ENCODE measurements at places on chromosomes 5 and 9.

GRCh38 chr5:160466116-160466515 lies 44.5 kb downstream of the PTTG1 start:
- DNase-seq, result no peak

GRCh38 chr5:1120236-1120999 lies 8.6 kb upstream of the SLC12A7 start:
- DNase-seq, result no peak

GRCh38 chr9:35940458-35941407 lies 17.2 kb downstream of the OR2S2 start:
- DNase-seq, result peak; percentile 23

DNA sequence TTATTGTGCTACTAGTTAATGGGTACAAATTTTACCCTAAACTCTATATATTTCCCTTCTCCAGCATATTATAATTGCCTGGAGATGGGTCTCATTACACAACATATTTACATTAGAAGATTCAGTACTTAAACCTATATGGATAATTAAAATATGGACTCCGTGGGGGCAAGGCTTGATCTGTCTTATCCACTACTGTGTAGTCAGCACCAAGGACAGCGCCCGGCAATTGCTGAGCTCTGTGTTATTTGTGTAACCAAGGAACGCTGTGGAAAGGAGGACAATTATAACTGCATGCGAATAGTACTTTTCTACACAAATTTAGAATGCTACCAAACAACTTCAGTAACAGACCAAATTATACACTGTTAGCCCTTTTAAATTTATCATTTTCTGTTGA lies 77.7 kb downstream of the DNAH5 start:
- no peak for DNase-seq

DNA sequence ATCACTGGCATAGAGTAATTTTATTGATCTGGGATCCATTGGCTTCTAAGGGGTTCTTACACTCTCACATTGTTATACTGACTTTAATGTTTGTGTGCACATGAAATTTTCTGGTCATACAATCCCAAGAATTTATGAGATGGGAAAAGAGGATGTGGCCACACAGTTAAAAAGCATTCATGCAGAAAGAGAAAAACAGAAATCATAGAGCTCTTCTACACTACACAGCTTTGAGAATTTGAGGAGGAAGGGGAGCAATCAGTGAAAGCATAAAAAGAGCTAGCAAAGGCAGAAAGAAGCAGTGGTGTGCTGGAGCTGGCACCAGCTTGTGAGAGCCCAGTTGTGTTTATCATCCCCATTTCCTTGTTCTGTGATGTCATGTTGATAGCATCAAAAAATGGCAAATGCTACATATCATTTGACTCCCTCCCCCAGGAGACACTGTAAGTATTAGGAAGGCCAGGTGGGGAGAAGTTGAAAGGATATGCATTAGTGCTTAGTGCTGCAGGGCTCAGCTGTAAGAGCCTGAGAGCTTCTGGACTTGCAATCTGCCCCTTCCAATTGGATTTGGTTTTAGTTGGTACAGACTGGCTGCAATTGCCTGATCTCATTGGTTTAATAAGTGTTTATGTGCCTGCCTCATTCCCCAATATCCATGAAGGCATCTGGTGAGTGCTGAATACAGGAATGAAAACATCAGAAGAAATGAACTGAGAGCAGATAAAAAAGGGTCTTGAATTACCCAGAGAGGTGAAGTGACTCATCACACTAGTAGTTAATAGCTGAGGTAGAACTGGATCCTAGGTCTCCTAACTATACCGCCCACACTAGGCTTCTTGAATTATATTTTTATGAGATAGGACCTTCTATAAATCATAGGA lies 30.9 kb downstream of the RHOBTB3 start:
- DNase-seq, result no peak

- DNase-seq, result no peak
Observed at GRCh38 chr5:154714266-154714986, 40.8 kb upstream of the LARP1 start.

GRCh38 chr5:141649056-141649688 lies 2.0 kb downstream of the FCHSD1 start:
- no peak for DNase-seq

GRCh38 chr9:18361646-18362045 lies 112.3 kb upstream of the ADAMTSL1 start:
- DNase-seq, result no peak

GRCh38 chr9:90301277-90301653 lies 341.4 kb downstream of the DIRAS2 start:
- no peak for DNase-seq

DNA sequence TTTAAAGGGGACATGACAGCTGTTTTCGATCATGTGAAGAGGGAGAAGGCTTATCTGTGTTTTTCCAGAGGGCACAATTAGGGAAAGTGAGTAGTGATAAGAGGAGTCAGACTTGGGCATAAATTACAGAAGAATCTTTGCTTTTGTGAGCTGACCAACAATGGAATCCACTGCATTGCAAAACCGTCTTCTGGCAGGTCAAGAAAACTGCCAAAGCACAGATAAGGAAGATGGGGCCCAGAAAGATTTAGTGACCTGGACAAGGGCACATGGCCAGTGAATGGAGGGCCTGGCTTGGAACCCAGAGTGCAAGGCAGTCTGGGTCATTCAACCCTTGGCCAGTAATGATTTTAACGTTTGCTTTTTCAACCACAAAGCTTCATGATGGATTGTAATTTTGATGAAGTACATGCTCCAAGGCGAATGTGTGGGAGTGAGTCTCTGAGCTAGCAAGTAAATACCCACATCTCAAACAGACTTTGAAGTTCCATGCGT lies 153.2 kb upstream of the MAST4 start:
- no peak for DNase-seq

GRCh38 chr5:146426853-146427618 lies 20.1 kb upstream of the TCERG1 start:
- DNase-seq, result no peak

GRCh38 chr9:79673614-79674013 lies 101.8 kb downstream of the TLE4 start:
- DNase-seq, result no peak

- no peak for DNase-seq
Observed at GRCh38 chr5:68260467-68260866, 44.9 kb downstream of the PIK3R1 start.

DNA sequence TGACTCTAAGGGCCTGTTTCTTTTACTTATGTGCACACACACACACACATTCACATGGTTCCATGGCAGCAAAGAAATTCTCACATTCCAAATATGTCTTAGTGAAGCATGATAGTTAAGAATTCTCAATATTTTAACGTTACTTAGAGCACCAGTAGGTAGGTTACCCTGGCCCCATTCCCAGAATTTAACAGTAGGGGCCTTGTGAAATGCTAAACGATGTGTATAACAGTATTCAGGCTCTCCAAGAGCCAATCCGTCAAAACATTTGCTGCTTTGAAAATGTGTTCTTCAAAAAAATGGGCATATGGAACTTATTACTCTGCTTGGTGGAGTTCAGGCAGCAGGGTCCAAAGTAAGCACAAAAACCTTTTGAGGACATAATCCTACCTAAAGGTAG lies 93.7 kb upstream of the DAB2 start:
- DNase-seq, result no peak

DNA sequence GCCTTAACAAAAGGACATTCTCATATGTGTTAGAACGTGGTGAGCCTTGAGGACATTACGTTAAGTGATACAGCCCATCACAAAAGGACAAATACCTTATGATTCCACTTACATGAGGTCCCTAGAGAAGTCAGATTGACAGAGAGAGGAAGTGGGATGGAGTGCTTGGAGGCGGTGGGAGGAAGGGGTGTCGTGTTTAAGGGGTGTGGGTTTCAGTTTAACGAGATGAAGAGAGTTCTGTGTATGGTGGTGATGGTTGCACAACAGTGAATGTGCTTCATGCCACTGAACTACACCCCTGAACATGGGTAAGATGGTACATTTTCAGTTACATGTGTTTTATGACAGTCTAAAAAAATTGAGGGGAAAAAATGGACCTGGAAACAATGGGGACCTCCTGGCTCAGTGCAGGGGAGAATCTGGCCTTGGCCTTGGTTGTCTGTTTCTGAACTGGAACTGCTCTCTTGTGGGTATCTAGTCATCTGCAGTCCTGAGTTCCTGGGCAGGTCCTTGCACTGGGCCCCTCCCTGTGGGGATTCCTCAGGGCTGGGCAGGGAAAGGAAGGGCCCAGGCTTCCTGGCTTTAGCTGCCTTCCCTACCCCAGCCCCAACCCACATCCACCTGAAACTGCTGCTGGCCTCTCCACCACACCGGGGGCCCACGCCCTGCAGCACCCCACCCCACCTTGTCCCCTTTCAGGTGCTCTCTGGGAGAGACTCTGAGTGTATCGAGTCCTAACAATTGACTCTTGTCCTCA lies 17.8 kb downstream of the LRRC8A start:
- DNase-seq, result no peak

- no peak for DNase-seq
Observed at GRCh38 chr5:131774652-131775367, 22.0 kb downstream of the FNIP1 start.

- no peak for DNase-seq
Observed at GRCh38 chr9:97045300-97045699, 6.4 kb upstream of the CTSV start.

DNA sequence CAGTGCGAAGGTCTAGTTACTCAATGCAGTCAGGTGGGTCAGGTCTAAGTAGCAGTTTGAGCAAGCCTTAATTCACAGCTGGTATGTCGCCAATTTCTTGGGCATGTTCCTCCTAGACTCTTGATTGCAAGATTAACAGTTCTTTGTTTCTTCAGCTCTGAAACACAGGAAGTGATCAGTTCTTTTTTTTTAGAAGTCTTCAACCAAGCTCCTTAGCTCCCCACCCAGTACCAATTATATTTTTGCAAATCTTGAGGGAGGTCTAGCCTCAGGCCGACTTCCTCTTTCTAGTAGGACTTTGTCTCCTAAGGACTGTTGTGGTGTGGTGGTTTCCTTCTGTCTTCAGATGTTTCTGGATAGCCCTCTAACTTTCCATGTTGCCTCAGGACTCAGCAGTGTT lies 2054.2 kb downstream of the MAT2B start:
- DNase-seq, result no peak

DNA sequence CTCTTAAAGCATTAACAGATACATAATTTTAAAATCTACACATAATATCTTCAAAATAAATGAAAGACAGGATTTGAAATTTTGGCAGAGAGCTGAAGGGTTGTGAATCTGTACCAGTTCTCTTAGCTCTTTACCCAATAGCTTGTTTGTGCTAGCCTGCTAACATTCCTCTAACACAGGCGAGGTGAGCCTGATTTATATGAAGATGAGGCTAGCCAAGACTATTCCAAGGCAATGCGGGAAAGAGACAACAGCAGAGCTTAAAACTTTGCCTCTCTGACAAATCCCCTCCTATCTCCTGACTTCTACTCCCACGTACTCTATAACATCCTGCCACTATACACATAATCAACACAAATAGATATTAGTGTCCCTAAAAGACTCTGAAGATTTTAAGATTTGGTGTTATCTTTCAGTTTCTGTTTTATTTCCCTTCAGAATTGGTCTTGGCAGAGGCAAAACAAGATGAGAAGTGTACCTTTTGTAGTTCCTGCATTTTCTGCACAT lies 745.6 kb upstream of the ZNF608 start:
- DNase-seq, result no peak

- DNase-seq, result peak; percentile 30
Observed at GRCh38 chr5:171852255-171852681, 66.7 kb downstream of the SMIM23 start.

- DNase-seq, result no peak
Observed at GRCh38 chr5:142159354-142159753, 50.8 kb downstream of the NDFIP1 start.

DNA sequence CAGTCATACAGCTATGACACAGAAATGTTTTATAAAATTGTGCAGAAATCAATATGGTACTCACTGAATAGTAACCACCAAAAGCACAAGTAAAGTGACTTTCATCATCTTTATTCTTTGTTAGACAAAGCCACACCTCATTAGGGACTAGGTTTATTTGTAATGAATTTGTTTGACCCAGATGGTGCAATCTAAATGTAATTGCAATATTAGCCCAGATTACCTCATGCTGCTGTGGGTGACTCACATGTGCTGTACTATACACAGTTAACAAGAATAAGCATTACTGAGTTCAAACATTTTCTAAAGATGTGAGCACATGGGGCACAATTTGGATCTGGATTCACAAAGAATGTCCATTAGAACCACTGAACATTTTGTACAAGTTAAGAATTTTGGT lies 759.3 kb upstream of the TYRP1 start:
- no peak for DNase-seq

GRCh38 chr5:66861402-66861801 lies 265.2 kb downstream of the MAST4 start:
- DNase-seq, result no peak

DNA sequence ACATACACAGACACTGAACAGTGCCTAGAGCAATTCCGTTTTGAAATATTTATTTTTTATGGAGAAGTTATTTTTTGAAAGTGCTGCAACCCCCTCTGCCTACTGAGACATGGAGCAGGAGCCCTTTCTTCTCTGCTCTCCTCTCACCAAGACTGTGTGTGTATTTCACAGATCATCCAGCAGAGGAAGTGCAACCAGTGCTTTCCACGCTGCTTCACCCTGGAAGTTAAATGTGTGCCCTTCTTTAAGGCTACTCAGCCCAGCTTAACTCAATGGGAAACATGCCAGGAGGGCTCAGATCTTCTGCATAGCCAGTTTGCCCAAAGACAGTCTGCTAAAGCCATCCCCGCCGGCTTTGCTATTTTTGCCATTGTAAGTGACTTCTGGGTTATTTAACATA lies 606.3 kb downstream of the TLE1 start:
- no peak for DNase-seq

DNA sequence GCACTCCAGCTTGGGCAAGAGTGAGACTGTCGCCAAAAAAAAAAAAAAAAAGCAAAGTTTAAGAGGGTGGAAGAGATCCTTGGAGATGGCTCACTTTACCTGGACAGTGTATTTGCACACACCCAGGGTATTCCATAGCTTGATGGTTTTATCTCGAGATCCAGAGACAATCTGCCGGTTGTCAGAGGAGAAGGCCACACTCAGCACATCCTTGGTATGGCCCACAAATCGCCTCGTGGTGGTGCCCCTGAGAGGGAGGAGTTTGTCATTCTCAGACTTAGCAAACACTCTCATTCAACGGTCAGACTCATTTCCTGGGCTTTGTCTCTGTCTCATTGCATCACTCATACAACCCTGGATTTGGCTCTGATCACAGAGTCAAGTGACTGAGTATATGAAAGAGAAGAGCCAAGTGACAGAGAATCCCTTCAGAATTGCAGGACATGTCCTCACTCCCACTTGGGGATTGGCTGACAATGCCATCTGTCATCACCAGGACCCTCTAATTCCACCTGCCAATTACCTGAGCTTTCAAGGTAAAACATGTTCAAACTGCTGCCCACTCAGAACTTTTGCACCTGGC lies 2.2 kb downstream of the RACK1 start:
- DNase-seq, result peak; percentile 45

GRCh38 chr9:17793713-17794622 lies 215.1 kb downstream of the SH3GL2 start:
- DNase-seq, result no peak

Measured in CD4-positive, alpha-beta T cell treated with Interleukin-15 for 1 hour (primary cell).